ENCODE measurements at places on chromosomes 16 and 17.

- no peak for DNase-seq
These were observed 1.6 kb downstream of the MLLT6 start for GRCh38 chr17:38706505-38707216.

DNA sequence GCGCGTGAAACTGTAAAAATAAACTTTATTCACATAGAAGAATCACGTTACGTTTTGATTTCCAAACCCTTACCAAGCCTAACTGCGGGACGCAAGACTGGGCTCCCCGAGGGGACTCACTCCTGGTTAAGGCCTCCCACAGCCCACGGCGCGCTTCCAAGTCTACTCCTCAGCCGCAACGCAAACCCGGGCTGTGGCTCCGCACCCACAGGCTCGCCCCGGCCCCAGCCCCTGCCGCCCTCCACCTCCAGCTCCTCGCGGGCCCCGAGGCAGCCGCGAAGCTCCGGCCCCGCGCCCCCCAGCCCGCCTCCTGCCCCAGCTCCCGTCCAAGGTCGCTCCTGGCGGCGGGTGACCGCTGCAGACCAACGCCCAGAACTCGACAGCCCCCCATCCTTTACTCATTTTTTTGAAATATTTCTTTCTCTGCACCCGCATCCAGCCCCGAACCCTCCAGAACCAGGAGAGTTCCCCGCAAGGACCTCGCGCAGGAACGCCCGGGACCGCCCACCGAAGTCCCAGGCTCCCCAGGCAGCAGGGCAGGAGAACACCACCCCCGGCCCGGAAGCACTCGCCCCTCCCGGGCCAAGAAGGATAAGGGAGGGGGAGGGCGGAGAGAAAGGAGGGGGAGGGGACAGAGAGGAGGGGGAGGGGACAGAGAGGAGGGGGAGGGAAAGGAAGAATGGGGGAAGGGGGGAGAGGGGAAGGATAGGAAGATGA is 912 bp downstream of the USP22 start:
- no peak for DNase-seq

GRCh38 chr16:75319513-75320411 is 68.3 kb upstream of the BCAR1 start:
- no peak for DNase-seq

- DNase-seq, result no peak
These were observed 94.0 kb upstream of the SALL1 start for GRCh38 chr16:51244887-51245657.

DNA sequence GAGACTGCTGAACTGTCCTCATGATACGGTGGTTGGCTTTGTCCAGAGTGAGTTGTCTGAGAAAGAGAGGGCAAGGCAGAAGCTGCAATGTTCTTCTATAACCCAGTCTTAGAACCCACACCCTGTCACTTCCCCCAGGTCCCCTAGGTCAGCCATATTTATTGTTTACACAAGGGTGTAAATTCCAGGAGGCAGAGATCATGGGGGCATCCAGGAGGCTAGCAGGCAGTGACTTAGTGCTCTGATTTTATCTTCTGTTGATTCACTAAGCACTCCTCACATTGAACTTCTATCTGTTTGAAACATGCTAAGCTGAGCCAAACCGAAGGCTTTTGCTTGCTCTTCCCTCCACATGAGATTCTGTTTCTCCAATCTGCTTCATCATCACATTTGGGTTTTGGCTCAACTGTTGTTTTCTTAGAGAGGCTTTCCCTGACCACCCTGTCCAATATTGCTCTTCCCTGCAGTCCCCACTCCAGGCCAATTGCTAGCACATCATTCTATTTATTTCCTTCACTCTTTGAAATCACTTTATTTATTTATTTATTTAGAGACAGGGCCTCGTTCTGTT is 34.3 kb upstream of the SHISA9 start:
- DNase-seq, result no peak

- DNase-seq, result no peak
These were observed 6.2 kb downstream of the ENGASE start for GRCh38 chr17:79080761-79081290.

DNA sequence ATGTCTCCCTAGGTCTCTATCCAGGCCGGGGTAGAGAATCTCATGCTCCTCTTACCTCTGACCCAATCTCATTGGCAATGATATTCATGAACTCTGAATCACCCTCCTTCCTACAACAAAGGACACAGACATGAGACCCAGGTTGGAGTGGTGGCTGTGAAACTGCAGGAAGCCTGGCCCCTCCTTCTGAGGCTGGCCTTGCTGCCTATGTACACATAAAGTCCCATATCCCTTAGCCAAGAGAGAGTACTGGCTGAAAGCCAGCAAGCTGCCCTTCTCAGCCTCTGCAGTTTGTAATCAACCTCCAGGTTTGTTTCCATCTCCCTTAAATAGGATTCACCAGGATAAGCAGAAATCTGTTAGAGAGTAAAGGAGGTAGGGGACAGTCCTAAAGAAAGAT is 10.6 kb downstream of the AARSD1 start:
- DNase-seq, result no peak

GRCh38 chr17:48731355-48731754 is 2.8 kb upstream of the HOXB13 start:
- DNase-seq, result no peak

DNA sequence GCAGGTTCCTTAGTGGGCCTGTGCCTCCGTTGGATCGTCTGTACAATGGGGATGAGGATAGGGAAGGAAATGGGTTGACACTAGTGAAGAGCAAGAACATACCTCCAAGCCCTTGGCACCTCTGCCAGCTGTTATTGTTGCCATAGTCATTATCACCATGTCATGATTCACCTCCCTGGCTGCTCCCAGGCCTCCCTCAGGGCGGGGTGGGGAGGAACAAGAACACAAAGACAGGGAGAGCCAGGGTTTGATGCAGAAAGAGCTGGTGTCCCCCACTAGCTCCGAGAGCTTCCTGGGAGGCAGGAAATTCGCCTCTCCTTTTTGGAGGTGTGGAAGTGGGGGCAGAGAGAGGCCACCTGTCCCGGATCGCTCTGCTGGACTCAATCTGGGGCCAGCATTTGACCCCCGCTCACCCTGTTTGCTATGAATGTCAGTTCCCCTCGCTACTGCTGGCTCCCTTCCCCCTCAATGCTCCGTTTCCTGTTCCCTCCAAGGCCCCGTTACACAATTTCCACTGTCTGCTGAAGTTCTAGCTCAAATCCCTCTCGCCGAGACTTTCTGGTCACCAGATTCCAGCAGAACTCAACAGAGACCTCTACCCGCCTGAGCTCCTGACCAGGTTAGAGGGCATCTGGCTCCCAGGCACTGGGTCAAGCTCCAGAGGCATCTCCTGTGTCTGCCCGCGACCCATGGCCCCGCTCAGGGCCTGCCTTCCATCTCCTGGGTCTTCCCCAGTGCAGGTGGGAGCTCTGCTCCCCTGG is 9.1 kb downstream of the TIMP2 start:
- no peak for DNase-seq
